Nasal cavity respiratory epithelium epithelial cell of viscerocranial mucosa (primary cell): ENCODE measurements at places on chromosomes 1 and 21. TPM values are rescaled to one million over a fixed set of nuclear protein-coding genes. Genes with fewer than 3 reads are reported as not detected.

The RHOU gene
- 0.36 and 1.0 TPM in 2 replicates for total RNA-seq

The PRELP gene
- not detected in 2 replicates for total RNA-seq

The MIB2 gene
- total RNA-seq = 68.6 and 97.4 TPM in 2 replicates

The SPRR1A gene
- total RNA-seq = 3.1 and 9.5 TPM in 2 replicates

The F11R gene
- 210 and 292 TPM in 2 replicates for total RNA-seq

The PDC gene
- total RNA-seq = not detected in 2 replicates

The GBP4 gene
- total RNA-seq = under 0.01 and 0.36 TPM in 2 replicates

The RASSF5 gene
- total RNA-seq = 5.8 and 6.3 TPM in 2 replicates

The SAMSN1 gene
- total RNA-seq = not detected in 2 replicates

The HCRTR1 gene
- not detected in 2 replicates for total RNA-seq

The FCER1G gene
- total RNA-seq = 0.34 TPM in 1 of 2 replicates, not detected in the other

The OLIG2 gene
- not detected in 2 replicates for total RNA-seq

The RPS6KA1 gene
- 52.6 and 73.6 TPM in 2 replicates for total RNA-seq

The PDE4DIP gene
- 17.1 and 40.0 TPM in 2 replicates for total RNA-seq

The CRP gene
- not detected in 2 replicates for total RNA-seq

The HAO2 gene
- total RNA-seq = not detected in 2 replicates

The SLC22A15 gene
- 34.2 and 38.5 TPM in 2 replicates for total RNA-seq

The TLR5 gene
- 0.34 and 7.9 TPM in 2 replicates for total RNA-seq

The DYNLT4 gene
- total RNA-seq = 0.14 and 0.34 TPM in 2 replicates

The KRTAP15-1 gene
- total RNA-seq = not detected in 2 replicates

The SLC25A34 gene
- 0.68 and 1.7 TPM in 2 replicates for total RNA-seq

The FAM3B gene
- 0.28 TPM in 1 of 2 replicates, not detected in the other for total RNA-seq

The CTSK gene
- 1.4 and 3.6 TPM in 2 replicates for total RNA-seq
